Activated CD4-positive, alpha-beta T cell treated with anti-CD3 and anti-CD28 coated beads for 4 hours (primary cell): ENCODE measurements at places on chromosomes 3 and 15.

DNA sequence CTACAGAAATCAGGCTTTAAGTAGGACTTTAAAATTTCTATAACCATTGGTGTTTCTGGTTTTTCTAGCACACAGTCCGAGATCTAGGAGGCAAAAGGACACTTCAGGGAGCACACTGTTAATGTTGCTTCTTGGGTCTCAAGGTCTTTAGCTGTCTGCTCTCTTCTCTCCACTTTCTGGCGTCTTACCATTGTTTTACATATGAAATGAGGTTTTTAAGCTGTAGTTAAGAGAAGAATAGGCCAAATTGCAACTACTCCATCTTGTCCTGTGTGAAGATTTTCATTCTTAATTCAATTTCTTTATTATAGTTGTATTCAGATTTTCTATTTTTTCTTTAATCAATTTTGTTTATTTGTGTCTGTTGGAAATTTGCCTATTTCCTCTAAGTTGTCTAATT is 151.4 kb downstream of the WNT7A start:
- DNase-seq, result no peak

DNA sequence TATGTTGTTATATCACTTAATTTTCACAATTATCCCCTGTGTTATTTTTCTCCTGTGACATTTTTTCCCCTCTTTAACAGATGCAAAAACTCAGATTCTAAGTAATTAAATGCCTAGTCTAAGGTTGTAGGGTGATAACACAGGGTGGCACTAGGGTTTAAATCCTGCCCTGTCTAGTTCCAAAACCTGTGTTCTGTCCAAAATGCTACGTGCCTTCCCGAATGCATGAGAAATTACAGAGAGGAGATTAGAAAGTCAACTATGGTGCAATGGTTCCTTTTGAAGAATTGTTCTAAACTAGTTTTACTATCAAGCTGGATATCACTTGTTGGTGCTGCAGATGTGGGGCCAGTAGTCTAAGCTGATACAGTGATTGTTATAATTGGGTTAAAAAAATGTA is 108.0 kb downstream of the DIPK2A start:
- DNase-seq, result no peak

GRCh38 chr3:155984791-155985417 is 114.5 kb downstream of the GMPS start:
- DNase-seq, result no peak

DNA sequence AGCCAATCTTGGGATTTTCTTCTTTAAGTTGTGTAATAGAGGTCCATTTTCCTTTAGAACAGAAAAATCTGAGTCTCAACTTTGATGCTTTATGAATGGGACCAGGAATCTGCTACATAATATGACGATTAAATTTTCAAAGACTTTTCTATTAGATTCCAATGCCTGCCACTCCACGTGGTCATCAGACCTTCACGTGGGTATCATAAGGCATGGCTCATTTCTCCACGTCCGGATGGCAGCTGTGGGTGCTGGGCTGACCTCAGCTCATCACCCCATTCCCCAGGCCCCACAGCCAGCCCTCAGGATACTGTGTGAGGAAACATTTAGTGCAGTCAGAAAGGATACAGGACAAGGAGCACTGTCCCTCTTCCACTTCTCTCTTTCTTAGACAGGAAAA is 159.7 kb downstream of the SEMA6D start:
- DNase-seq, result no peak

DNA sequence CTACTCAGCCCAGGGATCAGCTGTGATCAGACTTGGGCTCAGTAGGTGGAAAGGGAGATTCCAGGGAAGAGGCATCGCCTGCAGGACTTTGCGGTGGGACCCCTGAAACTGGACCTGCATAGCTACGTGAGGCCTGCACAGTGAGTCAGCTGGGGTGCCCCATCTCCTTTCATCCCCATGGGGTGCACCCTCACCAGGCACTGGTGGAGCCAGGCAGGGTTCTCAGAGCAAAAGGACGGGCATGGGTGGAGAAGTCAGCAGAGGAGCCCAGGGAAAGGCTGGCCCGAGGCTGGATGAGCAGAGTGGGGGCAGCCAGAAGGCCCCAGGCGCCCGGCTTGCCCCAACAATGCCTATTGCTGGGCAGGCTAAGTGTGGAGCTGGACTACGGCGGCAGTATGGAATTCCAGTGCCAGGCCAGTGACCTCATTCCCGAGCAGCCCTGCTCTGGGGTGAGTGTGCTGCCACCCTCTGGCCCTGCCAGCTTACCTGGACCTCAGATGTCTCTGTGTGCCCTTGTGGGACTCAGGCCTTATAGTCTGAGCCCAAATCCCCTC is 19.7 kb downstream of the ACAA1 start:
- DNase-seq, result no peak

GRCh38 chr15:83766339-83766738 is 112.4 kb downstream of the ADAMTSL3 start:
- no peak for DNase-seq

GRCh38 chr3:66486202-66486601 is 14.6 kb downstream of the LRIG1 start:
- no peak for DNase-seq

GRCh38 chr3:18264853-18265252 is 160.3 kb downstream of the SATB1 start:
- DNase-seq, result no peak

DNA sequence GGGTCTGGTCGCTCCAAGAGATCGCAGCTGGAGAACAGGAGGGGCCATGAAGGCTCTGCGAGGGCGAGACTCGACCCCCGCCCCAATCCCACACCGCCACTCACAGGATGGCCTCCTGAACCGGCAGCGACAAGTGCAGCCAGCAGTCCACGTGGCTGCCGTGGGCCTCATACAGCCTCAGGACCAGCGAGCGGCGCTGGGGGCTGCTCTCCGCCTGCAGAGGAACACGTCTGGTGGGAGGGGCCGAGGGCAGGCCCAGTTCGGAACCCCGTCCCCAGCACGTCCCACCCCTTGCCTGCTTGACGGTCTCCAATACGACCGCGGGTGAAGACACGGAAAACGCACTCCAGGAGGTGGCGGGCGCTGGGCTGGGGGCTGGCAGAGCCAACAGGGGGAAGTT is 9.2 kb downstream of the NEIL1 start:
- DNase-seq, result no peak

DNA sequence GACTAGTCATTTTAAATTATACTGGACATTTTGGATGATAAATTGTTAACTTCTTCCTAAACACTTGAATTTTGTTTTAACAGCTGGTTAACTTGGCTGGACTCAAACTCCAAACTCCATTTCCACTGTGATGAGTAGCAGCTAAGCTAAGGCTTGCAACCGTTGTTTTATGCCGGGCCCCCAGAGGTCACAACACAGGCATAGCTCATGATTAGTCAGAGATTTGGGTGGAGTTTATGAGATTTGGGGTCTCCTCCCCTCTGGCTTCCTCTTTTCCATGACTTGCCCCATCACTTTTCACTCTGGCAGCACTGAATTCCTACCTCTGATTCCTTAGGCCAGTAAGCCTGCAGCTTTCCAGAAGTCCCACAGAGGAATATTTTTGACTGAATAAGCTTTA is 12.8 kb downstream of the THAP10 start:
- no peak for DNase-seq
